ENCODE measurements at places on chromosomes 6 and 20.
A peak's percentile ranks its signal among the peaks of the same experiment; 100 is the strongest.

- DNase-seq, result no peak
These were observed 51.1 kb upstream of the NFATC2 start for GRCh38 chr20:51593584-51593983.

GRCh38 chr6:162198076-162198475 lies 529.5 kb downstream of the PRKN start:
- DNase-seq, result no peak

GRCh38 chr6:11700118-11700718 lies 78.4 kb downstream of the ADTRP start:
- DNase-seq, result peak; percentile 31

DNA sequence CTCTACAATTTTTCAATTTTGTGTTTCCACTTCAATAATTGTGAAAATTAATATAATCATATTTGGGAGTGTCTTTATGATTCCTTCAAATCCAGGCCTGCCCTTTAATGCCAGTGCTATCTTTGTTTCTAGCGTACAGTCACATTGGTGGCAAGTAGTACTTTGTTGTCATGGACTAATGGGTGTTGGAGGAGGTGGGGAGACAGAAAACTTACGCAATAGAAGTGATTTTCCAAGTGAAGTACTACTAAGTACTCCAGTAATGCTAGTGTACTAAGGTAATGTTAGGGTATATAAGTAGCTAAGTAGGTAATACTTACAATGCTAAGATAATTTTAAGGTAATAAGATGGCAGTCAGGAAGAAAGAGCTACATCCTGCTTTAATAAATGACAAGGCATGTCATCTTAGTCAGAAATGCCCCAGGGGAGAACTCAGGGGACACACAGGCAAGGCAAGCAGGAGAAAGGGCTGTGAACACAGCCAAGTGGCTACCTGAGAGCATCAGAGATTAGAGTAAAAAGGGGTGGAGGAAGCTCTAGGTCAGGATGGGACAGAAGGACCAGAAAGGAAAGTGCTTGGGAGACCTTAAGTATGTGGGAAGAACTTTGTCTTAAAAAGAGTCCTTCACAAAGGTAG lies 217.2 kb upstream of the PRDM1 start:
- no peak for DNase-seq

Measured in globus pallidus (tissue), 1 donor.